ENCODE measurements at places on chromosomes 5 and 9.

DNA sequence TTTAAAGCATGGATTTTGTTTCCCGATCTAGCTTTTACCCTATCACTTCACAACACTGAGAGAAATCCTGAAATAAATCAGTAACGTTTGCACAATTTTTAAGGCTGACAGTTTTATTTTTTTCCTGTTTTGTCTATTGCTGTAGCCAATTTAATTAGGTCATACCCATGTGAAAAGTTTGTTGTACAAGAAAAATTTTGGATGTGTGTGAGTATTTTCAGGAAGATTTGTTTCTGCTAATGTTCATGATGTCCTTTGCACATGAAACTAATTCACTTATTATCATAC is 237.8 kb downstream of the ARRDC3 start:
- DNase-seq = no peak

DNA sequence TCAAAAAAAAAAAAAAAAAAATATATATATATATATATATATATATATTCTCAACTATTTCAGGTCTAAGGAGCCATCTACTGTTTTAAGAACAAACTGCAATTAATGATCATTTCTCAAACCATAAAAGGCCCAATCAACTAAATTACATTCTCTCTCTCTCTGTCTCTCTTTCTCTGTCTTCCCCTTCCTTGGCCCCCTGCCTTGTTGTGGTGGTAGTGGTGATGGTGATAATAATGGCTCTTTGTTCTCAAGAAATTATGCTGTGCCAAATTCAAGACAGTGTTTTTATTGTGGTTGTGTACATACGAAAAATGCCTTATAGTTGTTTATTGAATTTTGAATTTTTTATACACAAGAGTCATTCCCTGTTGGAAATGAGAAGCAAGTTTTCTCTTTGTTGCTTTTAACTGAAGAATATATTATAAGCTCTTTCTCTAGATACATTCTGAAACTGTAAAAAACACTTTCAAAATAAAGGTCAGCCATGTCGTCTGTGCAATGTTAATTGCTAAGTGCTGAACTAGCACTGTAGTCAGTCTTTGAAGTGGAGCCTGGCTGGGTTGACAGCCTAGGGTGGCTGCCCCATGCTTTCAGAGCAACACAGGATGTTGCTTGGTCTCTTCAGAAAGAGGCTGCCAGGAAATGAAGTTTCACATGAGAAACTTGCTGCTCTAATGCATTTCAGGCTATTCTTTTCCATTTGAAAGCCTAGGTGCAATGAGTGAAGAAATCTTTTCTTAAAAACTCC is 96.0 kb downstream of the HINT1 start:
- DNase-seq = peak; percentile 23

- DNase-seq = no peak
These were observed 37.7 kb upstream of the CSNK1G3 start for GRCh38 chr5:123474228-123474627.

- DNase-seq = no peak
These were observed 56.1 kb downstream of the SAXO1 start for GRCh38 chr9:18976709-18977531.

DNA sequence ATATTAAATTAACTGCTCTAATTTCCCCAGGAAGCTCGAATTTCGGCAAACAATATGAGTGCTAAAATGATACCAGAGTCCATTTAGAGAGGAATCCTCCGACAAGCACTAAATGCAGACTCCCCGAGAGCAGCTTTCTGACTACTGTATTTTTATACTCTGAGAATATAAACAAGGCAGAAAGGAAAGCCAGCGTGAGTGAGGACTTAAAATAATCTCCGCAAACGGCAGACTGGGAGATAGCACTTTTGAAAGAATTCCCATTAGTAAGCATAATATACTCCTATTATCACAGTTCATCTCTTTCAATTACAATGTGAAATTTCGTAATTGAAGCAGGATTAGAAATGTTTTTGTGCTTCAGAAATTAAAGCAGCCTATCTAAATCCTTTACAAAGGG is 269.4 kb upstream of the PANK3 start:
- no peak for DNase-seq

GRCh38 chr9:95504053-95504963 is 12.5 kb downstream of the PTCH1 start:
- DNase-seq = no peak

GRCh38 chr5:145791866-145792265 is 43.3 kb downstream of the PRELID2 start:
- no peak for DNase-seq

- DNase-seq = no peak
These were observed 4.8 kb upstream of the GPR150 start for GRCh38 chr5:95615164-95615467.

DNA sequence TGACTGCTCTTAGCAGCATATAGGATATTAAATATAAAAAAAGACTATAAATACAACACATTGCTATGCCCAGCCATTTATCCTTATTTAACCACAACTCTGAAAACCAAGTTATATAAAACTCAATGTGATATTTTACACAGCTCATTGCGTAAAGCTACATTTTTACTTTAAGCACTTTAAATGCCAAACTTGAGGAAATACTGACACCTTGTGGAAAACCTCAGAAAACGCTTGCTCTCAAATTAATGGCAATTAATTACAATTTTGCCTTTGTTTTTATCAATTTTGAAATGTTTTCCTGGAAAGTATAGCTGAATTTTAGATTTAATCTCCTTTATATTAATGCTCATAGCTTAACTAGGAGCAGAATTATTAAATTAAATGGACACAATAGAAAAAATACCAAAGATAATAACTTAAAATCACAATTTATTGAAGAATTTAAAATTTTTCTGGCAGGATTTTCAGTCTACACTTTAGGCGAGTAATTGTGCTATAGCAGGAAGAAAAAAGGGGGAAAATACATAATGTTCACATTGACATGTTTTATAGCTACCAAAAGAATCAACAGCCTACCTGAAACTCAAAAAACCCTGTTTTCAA is 25.2 kb upstream of the PLAC8L1 start:
- DNase-seq = no peak

- no peak for DNase-seq
These were observed 647.2 kb downstream of the PDE4D start for GRCh38 chr5:59246145-59246869.

- DNase-seq = no peak
These were observed 253.7 kb downstream of the MAT2B start for GRCh38 chr5:163759000-163759704.

DNA sequence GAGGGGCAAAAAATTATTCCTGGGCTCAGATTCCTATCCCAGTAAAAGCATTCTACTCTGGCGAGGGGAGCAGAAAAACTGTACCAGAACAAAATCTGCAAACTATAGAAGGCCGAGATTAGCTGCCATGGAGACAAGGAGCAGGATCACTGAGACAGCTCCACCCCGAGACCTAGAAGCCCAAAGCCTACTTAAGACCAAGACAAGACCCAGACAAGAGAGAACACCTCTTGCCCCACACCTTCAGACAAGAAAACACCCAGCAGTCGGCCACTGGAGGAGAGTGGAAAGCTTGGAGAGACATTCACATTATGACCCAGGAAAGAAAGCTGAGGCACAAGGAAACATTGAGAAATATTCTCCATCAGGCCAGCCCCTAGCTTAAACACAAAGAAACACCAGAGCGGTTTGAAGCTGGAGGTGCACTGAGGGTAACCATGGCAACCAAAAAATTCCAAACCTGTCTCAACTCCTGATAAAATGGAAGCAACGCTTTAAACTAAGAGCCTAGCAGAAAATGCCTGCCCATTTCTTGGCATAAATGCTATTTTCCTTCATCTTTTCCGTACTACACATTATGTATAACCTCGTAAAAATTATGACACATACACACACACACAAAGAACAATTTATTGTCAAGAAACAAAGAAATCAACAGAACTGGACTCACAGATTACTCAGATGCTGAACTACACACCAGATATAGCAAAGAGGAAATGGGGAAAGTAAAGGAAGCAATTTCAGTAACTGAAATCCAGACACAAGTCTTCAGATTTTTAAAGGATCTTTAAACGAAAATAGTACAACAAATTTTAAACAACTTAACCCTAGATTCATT is 53.8 kb upstream of the FTMT start:
- no peak for DNase-seq

DNA sequence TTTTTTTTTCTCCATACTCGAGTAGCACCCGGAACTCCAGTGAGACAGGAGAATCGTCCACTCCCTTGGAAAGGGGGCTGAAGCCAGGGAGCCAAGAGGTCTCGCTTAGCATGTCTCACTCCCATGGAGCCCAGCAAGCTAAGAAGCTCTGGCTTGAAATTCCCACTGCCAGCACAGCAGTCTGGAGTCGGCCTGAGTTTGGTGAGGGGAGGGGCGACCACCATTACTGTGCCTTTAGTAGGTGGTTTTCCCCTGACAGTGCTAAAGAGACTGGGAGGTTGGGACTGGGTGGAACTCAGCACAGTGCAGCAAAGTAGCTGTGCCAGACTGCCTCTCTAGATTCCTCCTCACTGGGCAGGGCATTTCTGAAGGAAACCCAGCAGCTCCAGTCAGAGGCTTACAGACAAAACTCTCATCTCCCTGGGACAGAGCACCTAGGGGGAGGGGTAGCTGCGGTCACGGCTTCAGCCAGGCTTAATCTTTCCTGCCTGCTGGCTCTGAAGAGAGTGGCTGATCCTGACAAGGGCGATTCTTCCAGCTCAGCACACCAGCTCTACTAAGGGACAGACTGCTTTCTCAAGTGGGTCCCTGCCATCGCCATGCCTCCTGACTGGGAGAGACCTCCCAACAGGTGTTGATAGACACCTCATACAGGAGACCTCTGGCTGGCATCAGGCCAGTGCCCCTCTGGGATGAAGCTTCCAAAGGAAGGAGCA is 414.5 kb upstream of the ZNF608 start:
- no peak for DNase-seq

- DNase-seq = no peak
These were observed 161.0 kb downstream of the SLC25A46 start for GRCh38 chr5:110899566-110900412.

- no peak for DNase-seq
These were observed 5.7 kb downstream of the CMBL start for GRCh38 chr5:10301842-10302610.

DNA sequence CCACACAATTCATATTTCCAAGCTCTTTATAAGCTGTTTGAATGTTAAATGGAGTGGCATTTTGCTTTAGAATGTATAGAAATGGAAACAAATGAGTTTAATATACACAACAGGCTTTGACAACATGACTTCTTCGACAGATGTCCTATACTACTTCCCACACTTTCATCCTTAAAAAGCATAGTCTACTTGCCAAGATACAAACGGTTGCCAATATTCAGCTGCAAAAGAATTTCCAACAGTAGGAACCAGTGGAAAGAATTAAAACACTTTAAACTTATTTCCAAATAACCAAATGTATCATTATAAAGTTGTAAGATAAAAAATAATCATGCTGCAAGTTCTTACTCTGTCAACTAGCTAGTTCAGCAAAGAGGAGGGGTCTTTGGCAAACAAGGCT is 456.4 kb downstream of the PDE4D start:
- no peak for DNase-seq

DNA sequence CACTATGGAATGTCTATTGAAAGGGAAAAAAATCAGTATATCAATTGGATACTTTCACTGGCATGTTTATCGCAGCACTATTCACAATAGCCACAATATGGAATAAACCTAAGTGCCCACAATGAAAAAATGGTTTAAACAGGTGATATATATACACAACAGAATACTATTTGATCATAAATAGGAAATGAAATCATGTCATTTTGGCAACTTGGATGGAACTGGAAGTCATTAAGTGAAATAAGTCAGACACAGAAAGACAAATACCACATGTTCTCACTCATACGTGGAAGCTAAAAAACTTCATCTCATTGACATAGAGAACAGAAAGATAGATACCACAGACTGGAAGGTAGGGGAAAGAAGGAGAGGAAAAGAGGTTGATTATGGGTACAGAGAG is 471.6 kb upstream of the FTMT start:
- no peak for DNase-seq

GRCh38 chr5:100797861-100798260 is 105.2 kb downstream of the ST8SIA4 start:
- no peak for DNase-seq

DNA sequence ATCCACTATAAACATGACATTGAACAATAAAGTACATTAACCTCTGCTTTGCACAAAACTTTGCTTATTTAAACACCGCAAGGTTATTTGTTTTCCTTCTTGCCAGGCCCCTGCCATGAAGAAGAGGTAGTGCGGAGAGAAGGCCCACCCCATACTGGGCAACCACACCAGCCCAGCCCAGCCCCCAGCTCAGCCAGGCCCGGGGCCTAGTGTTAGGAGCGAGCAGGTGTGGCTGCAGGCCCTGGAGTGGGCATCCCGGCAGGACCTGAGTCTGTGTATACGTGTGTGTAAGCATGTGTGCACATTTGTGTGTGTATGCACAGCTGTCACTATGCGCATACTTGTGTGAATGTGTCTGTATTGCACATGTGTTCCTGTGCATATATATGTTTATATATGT is 90.4 kb upstream of the MVB12B start:
- DNase-seq = no peak

GRCh38 chr5:171495122-171495700 is 75.8 kb downstream of the FGF18 start:
- no peak for DNase-seq

DNA sequence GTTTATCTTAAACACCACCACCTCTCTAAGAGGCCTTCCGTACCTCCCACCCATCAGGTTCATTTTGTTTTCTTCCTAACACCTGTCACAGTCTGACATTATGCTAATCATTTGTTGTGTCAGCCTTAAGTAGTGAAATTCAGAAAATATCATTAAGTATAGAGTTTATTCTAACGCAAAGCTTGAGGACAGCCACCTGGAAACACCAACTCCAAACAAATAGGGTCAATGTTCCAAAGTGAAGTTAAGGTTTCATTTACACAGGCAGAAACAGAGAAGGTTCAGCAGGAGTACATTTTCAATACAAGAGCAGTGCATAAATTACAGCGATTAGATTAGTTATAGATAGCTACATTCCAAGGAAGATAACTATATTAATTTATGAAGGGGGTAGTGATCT is 1.3 kb upstream of the SMC5 start:
- no peak for DNase-seq

GRCh38 chr9:122912964-122913673 is at the start of gene ZBTB6:
ZBTB6 (minus strand) TSS chr9:122913323; CDS start chr9:122912072, 1,251 bp downstream.
- peak; percentile 37 for DNase-seq

DNA sequence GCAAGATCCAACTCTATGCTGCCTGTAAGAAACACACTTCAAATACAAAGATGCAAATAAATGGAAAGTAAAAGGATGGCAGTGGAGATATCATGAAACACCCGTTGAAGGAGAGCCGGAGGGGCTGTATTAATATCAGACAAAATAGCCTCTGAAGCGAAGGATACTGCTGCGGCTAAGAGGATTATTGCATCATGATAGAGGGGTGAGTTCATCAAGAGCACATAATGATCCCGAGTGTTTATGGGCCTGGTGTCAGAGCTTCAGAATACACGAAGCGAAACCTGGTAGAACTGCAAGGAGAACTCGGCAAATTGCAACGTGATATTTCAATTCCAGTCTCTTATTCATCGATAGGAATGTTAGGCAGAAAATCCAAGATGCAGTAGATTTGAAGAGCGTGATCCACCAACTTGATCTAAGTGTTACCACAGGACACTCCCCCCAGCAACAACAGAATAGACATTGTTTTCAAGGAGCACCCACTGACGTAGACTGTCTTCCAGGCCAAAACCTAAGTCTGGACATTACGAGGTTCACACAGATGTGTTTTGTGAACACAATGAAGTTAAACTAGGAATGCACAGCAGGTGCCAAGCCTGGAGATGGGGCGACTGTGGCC is 27.7 kb upstream of the QSOX2 start:
- no peak for DNase-seq
